ENCODE measurements at places on chromosomes 7 and 10.

DNA sequence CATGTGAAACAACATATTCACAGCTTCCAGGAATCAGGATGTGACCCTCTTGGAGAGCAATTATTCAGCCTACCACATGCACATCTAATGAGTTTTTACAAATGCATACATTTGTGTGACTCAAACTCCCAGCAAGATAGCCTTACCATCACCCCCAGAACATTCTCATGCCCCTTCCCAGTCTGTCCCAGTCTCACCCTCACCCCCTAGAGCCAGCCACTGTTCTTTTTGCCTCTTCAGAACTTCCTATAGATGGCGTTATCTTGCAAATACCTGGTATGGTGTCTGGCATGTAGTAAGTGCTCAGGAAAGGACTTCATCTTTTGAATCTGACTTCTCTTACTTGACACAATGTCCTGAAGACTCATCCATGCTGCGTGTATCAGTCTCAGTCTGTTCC, 23.9 kb upstream of the AOC1 start:
- no peak for DNase-seq

GRCh38 chr7:92412745-92413144, 34.5 kb upstream of the GATAD1 start:
- DNase-seq: no peak

DNA sequence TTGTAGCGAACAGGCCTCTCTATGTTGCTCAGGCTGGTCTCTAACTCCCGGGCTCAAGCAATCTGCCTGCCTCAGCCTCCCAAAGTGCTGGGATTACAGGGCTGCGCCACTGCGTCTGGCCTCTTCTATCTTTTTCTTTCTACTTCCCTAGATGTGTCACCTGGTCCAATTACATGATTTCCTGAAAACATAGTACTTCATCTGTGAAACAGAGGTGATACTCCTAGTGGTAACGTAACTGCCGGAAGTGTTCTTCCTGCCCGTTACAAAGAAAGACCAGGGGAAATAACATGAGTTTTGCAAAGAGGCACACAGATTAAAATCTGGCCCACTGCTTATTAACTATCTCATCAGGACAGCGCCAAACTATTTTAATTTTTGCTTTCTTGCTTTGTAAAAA, 18.4 kb upstream of the HGF start:
- DNase-seq: no peak

DNA sequence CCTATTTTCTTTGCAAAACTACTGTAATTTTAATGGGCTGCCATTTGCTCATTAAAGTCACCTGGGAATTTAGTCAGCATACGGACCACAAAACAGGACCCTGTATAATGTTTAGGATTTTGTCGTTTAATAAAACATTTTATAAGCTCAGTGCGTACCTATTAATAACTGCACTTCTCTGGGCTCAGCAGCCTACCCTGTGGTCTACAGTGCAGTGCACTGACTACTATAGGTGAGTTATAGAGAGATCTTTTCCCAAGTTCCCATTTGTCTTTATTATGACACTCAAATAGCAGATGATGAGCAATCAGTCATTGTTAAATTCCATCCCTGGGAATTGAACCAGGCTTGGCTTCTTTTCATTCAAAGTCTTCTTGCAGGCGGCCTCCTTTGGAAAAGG, 433.4 kb upstream of the NFE2L3 start:
- no peak for DNase-seq

- no peak for DNase-seq
Observed at GRCh38 chr7:33761449-33762080, 143.8 kb upstream of the BMPER start.

DNA sequence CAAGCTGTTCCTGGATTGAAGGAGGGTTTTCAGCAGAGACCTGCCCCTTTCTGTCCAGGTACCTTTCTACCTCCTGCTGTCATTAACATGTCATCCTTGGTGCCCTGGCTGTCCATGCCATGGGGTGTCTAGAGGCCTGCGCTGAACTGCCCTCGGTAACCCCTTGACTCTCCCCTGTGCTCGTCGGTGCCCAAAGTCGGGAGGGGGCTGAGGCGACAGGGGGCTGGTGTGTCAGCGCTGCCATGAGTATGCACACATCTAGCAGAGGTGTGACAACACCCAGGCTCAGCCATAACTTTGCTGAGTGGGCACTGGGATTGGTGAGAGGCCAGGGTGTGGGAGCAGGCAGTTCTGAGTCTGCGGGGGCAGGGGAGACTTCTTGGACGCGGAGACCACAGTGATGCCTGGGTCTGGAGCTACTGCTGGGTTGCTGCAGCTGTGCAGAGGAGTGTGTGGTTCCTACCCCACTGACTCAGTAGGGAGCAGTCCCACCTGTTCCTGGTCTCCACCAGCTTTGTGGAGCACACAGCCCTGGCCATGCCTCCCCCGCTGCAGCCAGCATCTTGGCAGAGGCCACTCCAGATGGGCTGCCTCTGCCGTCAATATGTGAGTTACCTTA, 376.2 kb upstream of the SEMA3C start:
- no peak for DNase-seq

DNA sequence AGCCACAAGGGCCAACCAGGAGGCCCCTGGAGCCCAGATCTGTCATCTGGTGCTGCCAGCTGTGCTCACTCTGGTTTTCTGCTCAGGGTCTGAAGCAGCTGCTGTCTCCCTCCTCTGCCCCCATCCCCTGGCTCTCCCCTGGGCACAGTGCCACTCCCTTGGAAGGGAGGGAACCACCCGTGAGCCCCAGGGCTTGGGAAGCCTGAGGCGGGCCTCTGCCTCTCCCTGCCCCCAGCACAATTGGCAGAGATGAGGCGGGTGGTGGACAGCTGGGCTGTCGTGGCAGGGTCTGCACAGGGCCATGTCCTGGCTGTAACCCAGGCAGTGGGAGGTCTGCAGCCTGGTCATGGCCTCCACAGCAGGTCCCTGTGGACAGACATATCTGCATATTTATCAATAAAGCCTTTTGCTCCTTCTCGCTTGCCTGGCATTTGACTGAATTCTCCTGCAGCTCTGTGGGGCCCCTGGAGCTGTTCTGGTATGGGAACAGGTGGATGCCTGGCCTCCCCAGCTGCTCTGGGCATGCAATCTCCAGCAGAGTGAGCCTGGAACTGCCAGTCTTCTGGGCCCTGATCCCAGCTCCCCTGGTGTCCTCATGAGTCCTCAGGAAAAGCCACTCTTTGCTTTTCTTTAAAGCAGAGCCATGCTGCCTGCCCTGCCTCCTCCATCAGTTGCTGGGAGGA, 1.6 kb upstream of the ANKRD2 start:
- DNase-seq: no peak

DNA sequence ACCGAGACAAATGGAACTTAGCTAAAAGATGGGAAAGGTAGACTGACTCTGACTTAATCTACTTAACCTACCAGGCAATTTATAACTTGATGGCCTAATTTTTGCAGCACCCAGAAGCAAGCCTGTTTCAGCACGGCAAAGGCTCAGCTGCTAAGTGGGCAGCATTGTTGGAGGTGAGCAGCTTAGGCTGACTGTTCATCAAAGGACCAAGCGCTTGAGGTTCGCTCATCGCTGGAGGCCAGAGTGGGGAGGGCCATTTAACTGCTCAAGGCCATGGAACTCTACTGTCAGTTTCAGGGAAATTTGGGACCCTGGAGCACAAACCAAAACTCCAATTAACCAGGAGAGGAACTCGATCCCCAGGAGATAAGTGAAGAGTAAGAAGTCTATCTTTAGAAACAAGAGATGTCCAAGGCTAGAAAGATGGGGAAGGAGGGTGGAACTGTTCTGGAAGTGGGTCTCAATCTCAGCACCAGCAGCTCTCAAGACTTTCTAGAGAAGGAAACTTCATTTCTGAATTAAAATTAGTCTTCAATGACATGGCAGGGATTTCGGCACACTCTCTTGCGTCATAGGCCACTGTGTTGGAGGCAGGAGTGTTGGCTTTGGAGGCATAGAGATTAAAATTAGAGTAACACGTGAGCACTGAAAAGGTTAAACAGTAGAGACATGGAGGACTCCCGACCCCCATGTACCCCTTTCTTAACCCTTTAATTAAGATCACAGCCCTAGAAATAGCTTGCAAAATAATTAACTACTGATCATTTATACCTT, 43.1 kb downstream of the EGFR start:
- DNase-seq: no peak

DNA sequence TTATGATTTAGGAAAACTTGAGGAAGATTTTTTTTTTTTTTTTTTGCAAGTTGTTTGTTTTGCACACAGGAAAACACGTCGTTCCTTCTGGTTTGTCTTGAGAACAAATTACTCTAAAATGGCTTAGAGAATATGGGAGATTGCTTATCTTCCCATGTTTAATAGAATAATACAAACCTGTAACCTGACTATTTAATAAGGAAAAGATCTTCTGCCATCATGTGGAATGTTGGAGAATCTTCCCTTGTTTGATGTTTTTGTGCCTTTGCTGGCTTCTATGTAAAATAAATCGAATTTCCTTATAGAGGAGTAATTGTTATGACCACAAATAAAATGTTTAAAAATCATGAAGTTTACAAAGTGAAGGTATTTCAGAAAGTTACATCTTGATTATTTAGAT, 818.8 kb downstream of the GATA3 start:
- DNase-seq: no peak

GRCh38 chr7:87960239-87960638, 26.2 kb downstream of the ADAM22 start:
- no peak for DNase-seq

DNA sequence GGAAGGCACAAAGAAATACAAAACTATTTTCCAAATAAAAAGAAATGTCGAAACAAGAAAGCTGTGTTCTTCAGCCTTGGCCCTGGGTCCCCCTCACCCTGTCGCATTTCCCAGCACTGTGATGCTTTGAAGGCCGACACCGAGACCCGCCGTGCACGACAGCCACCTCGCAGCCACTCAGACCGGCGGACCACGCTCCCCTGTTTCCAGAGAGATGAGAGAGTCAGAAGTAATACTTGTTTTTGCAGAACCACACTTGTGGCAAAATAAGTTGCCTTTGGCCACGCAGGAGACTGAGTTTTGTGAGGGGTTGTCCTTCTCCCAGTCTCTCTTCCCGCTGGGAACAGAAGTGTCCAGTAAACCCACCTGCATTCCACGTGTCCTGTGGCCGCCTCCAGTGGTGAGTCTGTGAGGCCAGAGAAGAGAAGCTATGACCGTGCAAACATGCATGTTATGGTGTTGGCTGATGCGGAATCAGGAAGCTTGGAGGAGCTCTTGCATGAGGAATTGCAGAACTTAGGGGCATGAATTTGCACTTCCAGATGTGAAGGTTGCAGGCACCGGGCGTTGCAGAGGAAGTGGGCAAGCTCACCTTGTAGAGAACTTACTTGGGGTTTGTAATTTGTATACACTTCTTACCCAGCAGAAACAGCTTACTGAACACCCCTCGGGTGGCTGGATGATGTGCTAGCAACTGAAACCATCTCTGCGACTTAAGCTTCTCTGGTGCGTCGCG, 194.5 kb downstream of the EBF3 start:
- DNase-seq: no peak

- no peak for DNase-seq
Observed at GRCh38 chr10:129410688-129411392, 56.2 kb upstream of the MGMT start.

- no peak for DNase-seq
Observed at GRCh38 chr7:1092806-1093501, 5.0 kb downstream of the GPER1 start.

DNA sequence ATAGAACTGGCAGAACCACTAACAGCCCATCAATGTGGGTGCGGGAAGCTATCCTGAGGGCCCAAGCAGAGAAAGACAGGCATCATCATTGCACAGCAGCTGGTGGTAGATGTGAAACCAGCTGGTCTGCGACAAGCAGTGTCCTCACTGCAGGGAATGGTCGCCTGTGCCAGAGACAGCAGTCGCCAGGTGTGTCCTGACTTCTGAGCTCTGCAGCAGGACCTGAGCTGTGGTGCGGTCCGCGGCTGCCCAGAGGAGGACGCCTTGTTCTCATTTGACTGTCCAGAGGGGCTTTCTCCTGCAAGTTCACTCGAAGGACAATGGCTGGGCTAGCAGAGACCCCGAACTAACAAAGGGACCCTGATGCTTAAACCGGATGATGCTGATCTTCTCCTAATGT, 97.4 kb downstream of the LRRC18 start:
- DNase-seq: no peak

GRCh38 chr10:49446031-49446430, 50.1 kb upstream of the DRGX start:
- DNase-seq: peak; percentile 40

DNA sequence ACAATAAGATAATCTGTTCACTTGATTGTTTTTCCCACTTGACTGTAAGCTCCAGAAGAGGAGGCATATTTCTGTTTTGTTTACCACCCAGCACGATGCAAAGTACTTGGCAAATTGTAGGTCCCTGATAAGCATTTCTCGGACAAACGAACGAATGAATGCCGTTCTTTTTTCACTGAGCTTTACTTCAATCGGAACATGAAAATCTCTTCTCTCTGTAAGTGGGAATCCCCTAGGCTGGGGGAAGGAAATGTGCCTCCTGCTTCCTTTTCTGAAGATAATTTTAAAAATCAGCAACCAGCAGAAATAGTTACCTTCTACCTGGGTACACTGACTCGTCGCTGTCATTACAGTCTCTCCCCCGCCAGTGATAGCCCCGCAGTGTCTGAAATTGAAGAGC, 102.9 kb downstream of the AOAH start:
- no peak for DNase-seq

DNA sequence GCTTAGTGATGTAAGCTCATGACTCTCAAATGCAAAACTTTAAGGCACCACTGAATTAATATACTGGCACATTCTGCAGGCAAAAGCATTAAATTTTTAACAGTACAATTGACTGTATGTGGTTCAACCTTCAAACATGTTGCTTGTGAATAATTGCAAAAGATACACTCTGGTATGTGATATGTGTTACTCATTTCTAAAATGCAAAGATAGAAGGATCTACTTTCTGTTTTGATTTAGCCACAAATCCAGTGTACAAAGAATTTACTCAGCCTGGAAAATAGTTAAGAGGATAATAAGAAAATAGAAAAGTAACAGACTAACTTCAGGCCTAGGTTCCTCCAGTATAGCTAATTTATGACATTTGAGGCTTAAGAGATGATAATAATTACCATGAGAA, 66.6 kb upstream of the NOBOX start:
- no peak for DNase-seq

DNA sequence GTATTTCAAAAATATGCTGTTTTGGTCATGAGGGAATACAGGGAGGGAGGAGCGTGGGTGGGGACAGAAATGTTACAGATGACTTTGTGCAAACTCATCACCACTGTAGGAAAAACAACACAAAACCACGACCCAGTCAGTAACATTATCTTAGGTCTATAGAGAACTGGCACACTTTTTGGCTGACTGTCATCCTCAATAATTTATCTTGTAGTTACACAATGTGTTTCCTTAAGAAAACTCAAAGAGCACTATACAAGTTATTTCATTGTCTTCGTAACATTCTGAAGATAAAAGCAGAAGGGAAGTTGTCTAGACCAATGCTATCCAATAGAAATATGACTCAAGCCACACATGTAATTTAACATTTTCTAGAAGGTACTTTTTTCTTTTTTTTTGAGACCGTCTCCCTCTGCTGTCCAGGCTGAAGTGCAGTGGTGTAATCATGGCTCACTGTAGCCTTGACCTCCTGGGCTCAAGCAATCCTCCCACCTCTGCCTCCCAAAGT, 16.9 kb upstream of the CDK14 start:
- peak; percentile 58 for DNase-seq
